ENCODE measurements at places on chromosomes 11 and 22.
A peak's percentile ranks its signal among the peaks of the same experiment; 100 is the strongest.

DNA sequence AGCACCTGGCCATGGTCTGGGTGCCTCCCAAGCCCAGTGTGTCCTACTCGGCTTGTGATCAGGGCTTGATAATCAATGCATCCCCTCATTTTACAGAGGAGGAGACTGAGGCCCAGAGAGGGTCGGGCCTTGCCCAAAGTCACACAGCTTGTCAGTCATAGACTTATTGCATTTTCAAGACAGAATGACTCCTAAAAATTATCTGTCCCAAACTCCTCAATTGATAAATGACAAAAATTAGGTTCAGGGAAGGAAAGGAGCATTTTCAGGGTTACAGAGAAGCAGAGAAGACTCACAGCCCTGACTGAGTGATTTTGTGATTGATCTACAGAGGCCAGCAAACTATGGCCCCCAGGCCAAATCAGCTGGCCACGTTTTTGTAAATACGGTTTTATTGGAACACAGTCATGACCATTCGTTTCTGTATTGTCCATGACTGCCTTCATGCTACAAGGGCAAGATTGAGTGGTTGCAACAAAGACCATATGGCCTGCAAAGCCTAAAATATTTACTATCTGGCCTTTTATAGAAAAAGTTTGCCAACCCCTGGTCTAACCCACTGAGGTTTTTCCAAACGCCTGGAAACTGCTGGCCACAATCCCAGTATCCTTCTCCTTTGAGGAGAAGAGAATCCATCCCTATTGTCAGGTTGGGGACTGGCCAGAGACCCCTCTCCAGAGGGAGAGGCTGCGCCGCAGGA, 35.1 kb upstream of the NAV2 start:
- DNase-seq = no peak

GRCh38 chr22:28247136-28247535, 328.1 kb upstream of the PITPNB start:
- DNase-seq = no peak

- DNase-seq = no peak
Observed at GRCh38 chr22:29684244-29684643, 35.6 kb upstream of the CABP7 start.

DNA sequence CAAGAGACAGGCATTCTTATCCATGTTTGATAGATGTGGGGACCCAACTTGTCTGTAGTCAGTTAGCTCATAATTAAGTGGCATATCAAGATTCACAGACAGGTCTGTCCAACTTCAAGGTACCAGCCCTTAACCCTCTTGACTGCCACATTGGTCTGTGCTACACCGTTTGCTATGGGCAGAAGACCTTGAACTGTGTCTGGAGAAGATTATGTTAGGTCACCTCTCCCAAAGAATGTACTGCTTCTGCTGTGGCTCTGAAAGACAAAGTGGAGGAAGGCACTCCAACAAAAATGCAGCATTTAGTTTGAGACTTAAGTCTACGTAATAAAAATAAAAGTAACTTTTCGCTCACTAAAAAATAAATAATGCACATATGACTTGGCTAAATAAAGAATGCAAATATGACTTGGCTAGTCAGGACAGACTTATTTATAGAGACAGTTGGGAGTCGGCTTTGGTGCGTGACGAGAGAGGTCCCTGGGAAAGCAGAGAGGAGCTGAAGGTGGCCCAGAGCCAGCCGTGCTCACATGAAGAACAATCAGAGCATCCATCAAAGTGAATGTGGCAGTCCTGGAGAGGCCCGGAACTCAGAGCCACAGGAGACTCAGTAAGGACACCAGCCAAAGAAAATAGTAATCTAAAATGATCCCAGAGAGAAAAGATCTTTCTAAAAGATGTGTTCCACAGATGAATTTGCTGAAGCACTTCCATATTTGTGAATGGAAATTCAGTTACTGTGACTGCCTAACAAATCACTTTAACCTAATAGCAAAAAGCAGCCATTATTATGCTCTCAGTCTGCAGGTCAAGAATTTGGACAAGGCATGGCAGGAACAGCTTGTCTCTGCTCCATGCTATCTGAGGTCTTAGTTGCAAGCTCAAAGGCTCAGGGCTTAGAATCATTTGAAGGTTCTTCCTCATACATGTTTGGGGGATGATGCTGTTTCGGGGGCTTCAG, 35.0 kb downstream of the CWC15 start:
- peak; percentile 65 for DNase-seq

DNA sequence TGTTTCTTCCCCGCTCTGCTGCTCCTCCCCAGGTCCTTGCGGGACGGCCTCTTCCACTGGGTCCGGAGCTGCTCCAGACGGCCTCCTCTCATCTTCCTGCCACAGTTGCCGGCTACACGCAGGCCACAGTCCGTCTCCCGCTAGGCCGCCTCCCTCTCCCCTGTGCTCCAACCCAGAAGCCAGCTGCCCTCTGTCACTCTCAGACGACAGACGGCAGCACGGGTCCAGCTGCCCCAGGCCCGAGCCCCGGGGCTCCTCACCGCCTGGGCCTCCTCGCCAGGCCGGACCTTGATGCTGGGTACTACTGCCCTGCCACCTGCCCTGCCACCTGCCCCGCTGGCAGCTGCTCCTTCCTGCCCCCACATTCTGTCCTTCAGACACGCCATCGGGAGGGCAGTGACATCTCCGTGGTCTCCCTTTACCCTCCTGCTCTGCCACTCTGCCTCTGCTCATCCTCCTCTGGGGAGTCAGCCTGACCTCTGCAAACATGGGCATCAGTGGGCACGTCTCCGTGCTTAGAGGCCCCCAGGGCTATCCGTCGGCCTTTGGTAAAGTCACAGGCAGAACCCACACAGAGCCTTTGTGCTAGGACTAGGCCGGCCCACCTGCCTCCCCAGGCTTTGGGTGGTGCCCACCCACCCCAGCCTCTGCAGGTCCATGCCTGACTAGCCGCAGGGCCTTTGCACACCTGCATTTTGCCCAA, 43.1 kb upstream of the TH start:
- no peak for DNase-seq

DNA sequence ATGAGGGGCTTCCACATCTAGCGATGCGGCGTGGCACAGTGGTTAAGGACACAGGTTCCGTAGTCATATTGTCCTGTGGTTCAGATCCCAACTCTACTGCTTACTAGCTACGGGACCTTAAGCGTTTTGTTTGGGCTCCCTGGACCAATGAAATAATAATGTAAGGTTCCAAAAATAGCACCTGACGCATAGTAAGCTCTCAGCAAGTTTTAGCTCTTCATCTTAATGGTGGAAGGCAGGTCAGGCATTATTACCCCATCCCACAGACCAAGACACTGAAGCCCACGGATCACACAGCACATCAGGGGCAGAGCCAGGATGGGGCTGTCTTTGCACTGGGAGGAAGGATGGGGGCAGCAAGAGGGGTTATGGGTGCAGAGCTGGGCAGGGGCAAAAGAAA, 13.0 kb downstream of the DNAJB13 start:
- DNase-seq = no peak

DNA sequence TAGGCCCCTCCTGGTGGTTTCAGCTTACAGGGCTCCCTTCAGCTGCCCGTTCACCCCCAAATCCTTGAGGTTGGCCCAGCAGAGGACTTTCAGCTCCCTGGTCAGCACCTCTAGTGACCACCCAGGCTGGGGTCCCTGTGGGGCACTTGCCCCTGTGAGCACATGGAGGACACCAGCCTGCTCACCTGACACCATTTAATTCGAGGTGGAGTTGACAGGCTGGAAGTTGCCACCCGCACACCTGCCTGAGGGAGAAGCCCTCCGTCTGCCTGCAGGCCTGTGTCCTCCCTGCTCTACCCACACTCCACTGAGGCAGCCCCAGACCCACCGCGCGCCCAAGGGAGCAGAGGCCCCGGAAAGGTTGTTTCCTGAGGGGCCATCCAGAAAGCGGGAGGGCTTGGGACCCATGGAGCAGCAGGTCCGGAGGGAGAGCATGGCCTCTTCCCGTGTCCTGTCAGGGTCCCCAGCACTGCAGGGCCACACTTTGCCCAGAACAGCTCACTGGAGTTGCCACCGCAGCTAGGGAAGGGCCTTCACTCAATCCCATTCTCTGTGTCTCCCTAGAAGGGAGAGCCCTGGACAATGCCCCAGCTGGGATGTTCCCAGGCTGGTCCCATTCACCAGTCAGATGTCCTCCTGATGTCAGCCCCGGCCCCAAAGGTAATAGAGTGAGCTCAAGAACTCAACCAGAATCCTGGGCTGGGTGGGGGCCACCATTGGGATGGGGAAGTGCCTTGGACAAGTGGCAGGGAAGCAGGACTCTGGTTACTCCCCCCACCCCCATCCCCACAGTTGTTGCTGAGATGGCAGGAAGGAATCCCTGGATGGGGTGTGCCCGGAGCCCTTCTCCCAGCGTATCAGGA, 82.4 kb downstream of the MED15 start:
- DNase-seq = no peak

DNA sequence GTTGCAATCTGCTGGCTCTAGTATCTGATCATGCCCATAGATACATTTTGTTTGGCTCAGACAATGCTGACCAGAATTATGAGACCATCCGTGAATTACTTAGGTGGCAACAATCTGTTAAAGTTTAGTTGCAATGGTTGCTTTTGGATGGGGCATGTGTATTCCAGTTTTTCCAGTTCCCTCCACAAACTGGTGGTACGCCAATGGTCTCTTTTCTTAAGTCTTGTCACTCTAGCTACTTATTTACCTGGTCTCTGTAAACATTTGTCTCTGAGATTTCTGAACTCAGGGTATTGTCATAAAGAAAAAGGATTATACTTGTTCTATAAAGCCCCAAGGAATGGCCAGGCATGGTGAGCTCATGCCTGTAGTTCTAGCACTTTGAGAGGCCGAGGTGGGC, 65.9 kb downstream of the PGR start:
- DNase-seq = no peak

GRCh38 chr11:115184901-115185300, 319.3 kb downstream of the CADM1 start:
- no peak for DNase-seq

DNA sequence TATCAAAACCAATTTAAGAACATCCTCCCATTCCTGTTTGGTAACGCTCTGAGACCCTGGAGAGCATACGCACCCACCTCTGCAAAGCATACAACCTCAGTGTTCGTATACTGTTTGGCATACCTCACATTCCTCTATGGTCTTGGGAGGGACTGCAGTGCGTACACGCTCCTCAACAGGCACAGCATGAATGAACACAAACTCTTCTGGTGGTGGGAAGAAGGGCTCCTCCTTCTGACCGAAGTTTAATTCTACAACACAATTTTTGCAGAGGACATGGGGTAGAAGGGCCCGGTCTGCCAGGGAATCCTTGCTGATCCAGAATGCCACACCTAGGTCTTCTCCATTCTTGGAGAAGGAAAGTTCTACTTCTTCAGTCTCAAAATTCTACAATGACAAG, 5.3 kb downstream of the HNRNPUL2 start:
- no peak for DNase-seq

- DNase-seq = no peak
Observed at GRCh38 chr11:57566905-57567514, 462 bp downstream of the UBE2L6 start.

- no peak for DNase-seq
Observed at GRCh38 chr11:426851-427250, 12.1 kb upstream of the SIGIRR start.

DNA sequence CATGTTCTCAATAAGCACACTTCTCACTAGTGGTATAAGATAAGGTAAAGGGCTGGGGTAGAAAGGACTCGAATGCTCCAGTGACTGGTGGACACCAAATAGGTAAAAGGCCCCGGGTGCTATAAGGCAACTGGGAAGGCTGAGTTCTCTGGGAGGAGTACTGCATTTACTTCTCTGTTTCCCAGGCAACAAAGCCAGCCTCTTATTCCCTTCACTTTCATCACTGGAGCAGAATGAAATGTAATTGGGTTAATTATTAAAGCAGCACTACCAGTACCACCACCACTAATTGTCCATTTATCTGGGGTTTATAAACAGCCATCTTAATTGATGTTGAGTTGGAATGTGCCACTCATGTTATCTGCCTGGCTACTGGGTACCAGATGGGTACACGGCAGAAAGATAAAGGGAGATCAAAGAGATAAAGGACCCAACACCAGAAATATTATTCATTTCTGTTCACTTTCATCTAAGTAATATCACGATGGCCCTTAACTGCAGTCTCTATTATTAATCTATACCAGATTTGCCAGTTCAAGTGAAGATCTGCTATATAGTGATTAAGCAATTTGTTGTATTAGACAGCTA, 94.4 kb upstream of the CHRM4 start:
- DNase-seq = no peak

DNA sequence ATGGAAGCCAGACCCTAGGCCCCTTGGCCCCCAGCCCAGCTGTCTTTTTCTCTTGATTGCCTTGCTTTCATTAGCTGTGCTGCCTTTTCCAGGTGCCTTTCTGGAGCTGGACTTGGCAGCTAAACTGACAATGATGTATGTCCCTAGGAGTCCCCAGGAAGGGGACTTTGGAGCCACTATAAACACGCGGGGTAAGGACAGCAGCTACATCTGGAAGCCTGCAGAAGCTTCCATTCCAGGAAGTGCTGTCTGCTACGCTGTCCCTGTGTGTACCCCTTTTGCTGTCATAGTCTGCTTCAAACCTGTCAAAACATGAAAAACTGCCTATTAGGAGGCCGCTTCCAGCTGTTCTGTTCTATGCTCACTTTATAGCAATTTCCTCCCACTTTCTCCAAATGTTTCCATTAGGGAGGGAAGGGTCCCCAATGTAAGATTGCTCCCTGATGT, 153.3 kb upstream of the RAG2 start:
- no peak for DNase-seq

GRCh38 chr11:116509551-116509950, 263.2 kb downstream of the BUD13 start:
- no peak for DNase-seq
